Left colon (tissue), 2 donors: ENCODE measurements at places on chromosomes 7 and 10.

- DNase-seq, result no peak
These were observed at the start of gene PLPP4 for GRCh38 chr10:120456626-120457430. PLPP4 (plus strand) TSS chr10:120457227; CDS start chr10:120457306, 79 bp downstream.

DNA sequence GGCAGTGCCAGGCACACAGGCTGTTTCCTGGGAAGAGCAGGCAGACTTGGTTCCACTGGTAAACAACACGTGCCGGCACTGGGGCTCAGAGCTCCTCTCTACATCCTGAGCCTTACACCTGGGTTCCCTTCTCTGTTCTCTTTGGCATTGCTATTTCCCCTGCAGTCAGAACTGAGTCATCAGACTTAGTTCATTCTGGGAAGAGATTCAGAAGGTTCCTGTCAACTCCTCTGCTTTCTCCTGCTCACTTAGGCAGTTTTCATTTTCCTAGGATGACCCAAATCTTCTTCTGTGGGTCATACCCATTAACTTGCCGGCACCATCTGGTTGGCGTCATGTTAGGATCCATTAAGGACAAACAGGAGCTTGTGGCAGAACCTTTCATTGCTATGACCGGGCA, 33.4 kb upstream of the LRRC18 start:
- no peak for DNase-seq

- DNase-seq, result no peak
These were observed 84.5 kb downstream of the SRPK2 start for GRCh38 chr7:105304040-105304895.

DNA sequence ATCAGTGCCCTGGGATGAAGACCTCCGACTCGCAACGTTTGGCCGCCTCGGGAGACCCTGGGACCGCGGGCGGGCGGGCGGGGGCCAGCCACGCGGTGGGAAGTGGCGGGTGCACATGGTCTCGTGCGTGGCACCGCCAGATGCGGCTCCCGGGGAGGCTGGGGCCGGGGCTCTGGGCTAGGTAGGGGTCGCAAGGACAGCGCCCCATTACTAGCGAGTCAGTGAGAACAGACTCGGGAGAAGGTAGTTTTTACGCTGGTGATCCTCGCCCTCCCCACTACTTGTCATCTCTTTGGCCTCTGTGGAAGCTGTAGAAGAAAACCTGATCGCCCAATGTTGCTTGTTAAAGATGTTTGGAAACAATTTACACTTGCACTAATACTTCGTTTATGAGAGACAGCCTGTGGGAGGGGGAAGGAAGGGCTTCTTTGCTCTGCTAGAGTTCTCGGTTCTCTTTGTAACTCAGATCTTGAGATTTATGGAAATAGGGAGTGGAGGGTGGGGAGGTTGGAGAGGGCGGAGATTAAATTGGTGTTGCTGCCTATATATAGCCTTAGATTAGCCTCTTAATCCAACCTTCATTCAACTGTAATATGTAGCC, 591 bp downstream of the BZW2 start:
- peak; percentile 31 for DNase-seq

DNA sequence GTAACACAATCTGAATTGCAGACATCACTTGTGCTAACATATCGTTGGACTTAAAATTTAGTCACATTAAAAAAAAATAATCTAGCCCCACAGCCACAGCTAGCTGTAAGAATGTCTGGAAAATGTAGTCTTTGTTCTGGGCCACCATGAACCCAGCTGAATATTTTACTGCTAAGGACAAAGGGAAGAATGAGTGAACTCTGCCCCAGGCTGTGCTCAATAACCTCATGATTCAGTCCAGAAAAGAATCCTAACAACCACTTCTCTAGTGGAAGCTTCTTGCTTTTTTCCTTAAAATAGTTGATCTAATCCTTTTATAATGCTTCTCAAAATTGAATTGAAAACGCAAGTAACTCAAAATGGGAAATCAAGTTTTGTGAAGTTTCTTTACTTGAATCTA, 25.6 kb upstream of the SOSTDC1 start:
- DNase-seq, result no peak

DNA sequence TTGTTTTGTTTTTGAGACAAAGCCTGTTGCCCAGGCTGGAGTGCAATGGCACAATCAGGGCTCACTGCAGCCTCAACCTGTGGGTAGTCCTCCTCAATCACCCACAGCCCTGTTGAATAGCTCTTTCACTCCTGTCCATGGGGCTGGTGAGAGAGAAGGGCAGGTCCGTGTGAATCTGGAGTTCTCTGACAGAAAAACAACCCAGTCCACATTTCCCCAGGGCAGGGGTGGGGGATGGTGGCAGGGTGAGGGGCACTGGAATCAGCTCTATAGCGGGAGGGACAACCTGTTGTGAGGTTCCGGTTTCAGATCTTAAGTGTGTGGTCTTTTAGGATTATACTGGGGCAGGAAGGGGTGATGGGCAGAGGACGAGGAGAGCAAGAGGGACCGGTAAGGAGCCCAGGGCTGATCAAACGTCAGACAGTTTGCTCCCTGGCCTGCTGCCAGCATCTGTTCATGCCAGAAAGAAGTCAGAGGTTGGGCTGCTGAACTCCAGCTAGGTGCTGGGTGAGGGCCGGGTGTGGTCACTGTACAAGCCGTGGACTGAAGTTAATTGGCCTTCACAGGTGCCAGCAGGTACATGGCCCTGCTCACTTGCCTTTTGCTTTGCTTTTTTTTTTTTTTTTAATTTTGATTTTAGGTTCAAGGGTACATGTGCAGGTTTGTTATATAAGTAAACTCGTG, 33.2 kb upstream of the MKRN1 start:
- DNase-seq, result peak; percentile 98
